Fibroblast of skin of left biceps (primary cell): ENCODE measurements at places on chromosomes 3 and 15.

DNA sequence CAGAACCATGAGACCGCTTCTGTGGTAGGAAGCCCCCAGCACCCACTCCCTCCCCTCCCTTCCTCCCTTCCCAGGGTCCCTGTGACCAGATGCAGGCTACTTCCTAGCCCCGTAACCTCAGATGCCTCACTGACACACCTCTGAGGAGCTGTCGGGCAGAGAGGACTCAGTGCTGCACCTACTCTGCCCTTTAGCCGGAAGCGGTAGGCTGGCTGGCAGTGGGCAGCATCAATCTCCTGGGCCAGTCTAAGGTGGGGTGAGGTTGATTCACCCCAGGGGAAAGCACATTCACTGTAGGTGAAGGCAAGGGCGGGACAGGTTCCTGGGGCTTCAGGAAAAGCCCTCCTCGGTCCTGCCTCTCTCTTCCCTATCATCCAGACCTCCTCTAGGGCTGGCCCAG lies 19.1 kb downstream of the CSRNP1 start:
- DNase-seq: no peak

DNA sequence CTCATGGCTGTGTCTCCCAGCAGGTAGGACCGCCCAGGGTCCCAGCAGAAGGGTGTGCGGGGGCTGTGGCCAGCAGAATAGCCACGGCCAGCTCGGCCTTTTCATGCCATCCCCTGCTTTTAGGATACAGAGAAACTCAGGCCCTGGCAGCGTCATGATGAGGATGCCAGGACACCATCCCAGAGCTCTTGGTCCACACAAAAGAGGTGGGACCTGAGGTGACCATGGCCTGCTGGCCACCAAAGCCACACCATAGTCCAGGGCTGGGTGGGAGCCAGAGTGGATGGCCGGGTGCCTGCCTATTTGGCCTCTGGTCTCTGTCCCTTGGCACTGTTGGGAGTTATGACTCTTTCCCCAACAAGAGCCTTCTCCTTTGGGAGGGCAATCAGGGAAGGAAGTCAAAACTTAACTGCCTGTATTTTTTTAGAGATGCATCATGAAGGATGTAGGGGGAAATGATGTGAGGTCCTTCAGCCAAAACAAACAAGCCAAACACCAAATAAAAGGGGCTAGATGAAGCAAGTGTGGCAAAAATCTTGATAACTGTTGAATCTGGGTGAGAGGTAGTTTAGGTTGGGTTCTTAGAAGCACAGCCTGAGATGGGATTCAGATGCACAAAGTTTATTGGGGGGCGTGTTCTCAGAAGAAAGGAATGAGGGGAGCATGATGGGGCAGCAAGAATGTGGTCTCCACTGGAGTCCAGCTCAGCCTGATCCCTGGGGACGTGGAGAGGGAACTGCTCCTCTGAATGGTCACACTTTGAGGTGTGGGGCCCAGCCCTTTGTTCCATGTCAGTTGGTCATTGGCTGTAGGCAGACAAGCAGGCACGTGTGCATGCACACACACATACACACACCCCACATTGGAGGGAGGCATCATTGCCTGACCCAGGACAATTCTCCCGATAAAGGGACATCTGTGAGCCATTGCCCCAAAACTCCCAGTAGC lies 33.2 kb downstream of the SMAD6 start:
- no peak for DNase-seq

DNA sequence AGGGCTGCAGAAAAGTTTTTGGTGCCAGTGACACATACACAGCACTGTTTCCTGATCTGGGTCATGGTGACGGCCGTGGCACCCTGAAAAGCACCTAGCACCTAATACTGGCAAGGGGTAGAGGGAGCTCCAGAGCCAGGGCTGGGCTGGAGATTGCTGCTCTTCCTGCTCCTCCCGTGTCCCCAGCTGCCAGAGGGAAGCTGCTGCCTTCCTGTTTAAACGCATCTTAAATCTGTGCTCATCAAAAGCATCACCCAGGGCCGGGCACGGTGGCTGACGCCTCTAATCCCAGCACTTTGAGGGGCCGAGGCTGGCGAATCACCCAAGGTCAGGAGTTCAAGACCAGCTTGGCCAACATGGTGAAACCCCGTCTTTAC lies 156.7 kb upstream of the MEF2A start:
- DNase-seq: peak; percentile 15

GRCh38 chr15:52158084-52158765 lies 33.0 kb downstream of the GNB5 start:
- no peak for DNase-seq

DNA sequence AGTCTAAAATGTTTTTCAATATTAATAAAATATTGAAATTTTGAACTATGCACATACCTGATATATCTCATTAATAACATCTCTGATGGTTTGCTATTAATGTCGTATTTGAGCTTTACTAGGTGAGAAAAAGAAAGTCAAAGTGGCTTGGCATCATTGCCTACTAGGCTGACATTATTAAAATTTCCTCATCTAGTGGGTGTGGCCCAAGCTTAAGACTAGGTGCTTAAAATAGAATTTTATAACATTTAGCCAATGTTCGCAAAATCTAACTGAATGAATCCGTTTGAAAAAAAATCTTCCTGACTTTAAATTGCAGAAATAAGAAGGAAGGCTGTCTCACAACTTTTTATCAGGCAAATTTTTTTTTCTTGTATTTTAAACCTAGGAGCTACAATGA lies 46.1 kb downstream of the ABI3BP start:
- no peak for DNase-seq

DNA sequence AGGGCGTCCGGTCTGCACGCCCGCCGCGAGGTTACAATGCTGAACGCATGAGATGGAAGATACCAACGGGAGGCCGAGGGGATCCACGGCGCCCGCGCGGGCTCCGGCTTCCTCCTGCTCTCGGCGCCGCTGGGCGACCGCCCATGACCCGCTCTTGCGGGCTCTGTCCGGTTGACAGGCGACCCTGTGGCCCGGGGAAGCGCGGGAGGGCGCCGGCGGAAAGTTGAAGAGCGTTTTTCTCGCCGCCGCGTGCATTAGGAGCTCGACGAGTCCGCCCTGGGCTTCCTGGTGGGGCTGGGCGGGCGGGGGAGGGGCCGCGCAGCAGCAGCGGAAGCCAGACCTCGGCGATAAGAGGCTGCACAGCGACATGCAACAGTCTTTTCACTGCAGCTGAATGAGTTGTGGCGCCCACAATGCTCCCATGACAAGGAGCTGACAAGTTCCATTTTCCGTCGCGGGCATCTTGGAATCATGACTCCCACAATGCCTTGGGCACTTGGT lies at the start of gene MBNL1:
Gene MBNL1, plus strand, starts transcription at position 375 of the 501 bp plus-strand sequence. CDS start 31,265 bp downstream, outside the sequence.
- DNase-seq: no peak

DNA sequence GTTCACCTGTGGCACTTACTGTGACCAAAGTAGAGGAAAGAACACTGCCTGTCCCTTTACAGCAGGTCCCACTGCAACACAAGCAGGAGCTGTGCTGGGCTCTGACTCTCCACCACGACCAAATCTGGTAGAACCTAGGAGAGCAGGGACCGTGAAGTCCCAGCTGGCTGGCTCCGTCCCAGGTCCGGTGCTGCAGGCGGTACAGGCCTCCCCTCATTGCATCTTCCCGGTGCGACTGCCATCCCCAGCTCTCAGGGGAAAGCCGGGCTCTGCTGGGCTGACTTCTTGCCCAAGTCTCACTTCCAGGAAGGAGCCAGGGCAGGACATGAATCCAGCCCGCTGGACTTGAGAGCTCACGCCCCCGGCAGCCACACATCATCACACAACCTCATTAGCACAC lies 33.8 kb downstream of the RGMA start:
- DNase-seq: no peak

- no peak for DNase-seq
These were observed 5.5 kb downstream of the SHOX2 start for GRCh38 chr3:158100681-158101080.

DNA sequence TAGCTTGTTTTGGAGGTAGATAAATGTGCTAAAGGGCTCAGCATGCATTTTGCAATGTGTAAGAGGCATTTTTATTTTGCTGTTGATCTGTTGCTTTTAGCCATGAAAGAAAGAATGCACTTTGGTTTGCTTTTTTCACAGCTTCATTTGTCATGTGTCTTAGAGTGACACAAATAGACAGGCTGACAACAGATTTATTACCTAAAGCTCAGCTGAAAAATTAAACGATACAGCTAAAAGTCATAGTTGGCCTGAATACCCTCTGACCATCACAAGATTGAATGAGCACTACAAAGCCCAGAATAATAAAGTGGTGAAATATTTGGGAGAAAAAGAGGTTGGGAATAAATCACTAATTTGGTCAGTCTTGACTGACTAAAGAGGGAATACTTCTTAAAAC lies 723.1 kb downstream of the CADM2 start:
- DNase-seq: no peak

- peak; percentile 23 for DNase-seq
These were observed 167.1 kb upstream of the WNT5A start for GRCh38 chr3:55654123-55654760.

- DNase-seq: no peak
These were observed 212.3 kb upstream of the LRRFIP2 start for GRCh38 chr3:37386627-37387230.
